ENCODE measurements at places on chromosomes 1 and 21.

DNA sequence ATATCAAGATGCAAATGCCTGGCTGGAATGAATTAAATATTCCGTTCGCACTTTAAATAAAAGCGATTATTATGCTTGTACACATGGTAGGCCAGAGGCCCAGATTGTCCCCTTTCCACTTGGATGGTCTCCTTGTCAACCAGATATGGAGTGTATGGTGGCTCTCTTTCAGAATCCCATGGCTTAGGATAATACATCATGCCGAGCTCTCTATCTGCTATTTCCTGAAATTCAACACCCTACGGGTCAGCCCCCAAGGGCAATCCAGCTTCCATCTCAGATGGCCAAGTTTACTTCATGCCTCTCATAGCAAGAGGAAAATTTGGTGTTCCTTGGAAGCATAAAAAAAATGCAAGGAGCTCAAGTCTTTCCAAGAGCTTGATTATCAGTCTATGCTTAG lies 25.4 kb upstream of the FMO1 start:
- DNase-seq = peak; percentile 43

DNA sequence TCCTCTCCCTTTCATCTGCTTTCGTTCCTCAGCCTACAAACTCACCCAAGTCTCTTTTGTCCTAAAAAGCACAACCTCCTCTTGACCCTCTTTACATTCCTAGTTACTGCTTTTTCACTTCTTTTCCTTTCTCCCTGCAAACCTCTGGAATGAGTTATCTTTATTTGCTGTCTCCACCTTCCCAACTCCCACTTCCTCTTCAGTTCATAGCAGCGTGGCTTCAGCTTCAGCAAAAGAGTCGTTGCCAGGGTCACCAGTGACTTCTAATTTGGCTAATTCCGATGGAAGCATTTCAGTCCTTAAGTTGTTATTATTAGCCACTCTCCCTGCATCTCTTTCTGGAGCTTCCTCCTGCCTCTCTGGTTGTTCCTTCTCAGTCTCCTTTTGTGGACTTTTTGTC lies 6.2 kb upstream of the TMEM54 start:
- no peak for DNase-seq

DNA sequence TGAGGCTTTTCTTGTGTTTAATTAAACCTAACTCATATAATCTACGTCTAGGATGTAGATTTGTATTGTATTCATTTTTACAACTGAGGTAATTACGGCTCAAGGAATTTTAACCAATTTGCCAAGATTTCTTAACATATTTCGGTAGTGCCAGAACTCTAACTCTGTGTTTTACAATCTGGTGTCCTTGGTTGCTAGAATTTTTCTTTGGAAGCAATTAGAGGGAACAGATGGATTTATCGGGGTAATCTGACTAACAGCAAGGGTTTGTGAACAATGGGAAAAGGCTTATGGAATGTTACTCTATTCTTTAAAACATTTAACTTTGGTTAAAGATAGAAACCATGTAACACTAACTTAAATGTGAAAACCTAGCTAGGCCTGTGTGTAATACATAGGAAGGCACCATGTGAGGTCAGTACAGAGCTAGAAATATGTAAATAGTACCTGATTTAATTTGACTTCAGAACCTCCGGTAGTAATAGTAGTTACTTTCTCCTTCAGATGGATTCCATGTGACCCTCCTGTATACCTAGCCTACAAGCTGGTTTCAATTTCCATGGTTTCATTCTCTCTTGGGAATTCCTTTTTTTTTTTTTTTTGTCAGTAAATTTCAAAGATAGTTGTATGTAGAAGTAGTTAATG lies 1.2 kb downstream of the MTF2 start:
- peak; percentile 30 for DNase-seq

- no peak for DNase-seq
These were observed 24.7 kb downstream of the TENT5C start for GRCh38 chr1:117630423-117630998.

- DNase-seq = no peak
These were observed 107.8 kb downstream of the PLPPR5 start for GRCh38 chr1:98896711-98897445.

DNA sequence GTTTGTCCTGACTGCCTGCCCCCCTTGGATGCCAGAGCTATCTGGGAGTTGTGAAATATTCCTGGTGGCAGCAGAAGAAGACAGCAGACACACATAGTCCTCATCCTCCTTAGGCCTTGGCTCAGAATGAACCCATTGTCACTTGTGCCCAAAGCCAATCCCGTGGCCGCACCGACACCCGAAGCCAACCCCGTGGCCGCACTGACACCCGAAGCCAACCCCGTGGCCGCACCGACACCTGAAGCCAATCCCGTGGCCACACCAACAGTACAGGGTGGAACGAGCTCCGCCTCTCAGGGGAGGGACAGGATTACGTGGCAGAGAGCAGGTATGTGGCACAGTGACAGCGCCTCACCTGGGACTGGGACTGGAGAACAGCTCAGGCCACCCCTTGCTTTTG lies 186.7 kb downstream of the PRDM16 start:
- DNase-seq = no peak

GRCh38 chr1:171500304-171500703 lies 15.0 kb downstream of the PRRC2C start:
- no peak for DNase-seq

DNA sequence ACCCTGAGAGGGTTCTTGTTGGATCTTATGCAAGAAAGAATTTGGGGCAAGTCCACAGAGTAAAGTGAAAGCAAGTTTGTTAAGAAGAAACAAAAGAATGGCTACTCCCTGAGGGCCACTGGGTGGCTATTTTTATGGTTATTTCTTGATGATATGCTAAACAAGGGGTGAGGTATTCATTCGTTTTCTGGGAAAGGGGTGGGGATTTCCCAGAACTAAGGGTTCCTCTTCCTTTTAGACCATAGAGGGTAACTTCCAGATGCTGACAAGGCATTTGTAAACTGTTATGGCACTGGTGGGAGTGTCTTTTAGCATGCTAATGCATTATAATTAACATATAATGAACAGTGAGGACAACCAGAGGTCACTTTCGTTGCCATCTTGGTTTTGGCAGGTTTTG lies 18.2 kb upstream of the IFI6 start:
- no peak for DNase-seq

- DNase-seq = no peak
These were observed 7.0 kb downstream of the CDKN2C start for GRCh38 chr1:50976890-50977574.

DNA sequence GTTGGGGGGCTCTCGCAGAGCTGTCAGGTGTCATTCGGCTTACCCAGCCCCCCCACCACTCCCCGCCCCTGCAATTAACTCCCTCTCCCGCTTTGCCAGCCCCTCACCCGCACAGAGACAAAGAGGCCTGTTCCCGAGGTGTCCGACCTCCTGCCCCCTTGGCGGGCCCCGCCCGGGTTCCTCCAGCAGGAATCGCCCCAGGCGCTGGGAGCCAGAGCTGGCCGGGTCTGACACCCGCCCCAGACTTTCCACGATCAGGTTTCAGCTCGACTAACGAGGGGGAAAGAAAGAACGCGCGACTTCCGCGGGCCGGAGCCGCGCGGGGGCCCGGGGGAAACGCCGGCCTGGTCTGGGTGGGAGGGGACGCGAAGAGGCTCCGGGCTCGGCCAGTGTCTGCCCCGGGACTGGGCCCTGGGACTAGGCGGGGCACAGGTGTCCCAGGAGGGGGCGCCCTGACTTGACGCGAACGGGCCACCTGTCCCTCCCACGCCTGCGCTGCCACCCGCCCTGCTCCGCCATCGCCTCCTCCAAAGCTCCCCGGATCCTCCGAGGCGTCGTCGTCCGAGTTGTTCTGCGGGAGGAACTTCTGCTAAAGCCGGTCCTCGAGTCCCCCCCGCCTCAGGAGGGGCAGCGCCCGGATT lies 36.4 kb upstream of the HHAT start:
- DNase-seq = peak; percentile 57

GRCh38 chr1:8989821-8990220 lies 36.4 kb downstream of the SLC2A7 start:
- DNase-seq = no peak

GRCh38 chr1:234400773-234401172 lies 27.5 kb downstream of the COA6 start:
- DNase-seq = no peak

DNA sequence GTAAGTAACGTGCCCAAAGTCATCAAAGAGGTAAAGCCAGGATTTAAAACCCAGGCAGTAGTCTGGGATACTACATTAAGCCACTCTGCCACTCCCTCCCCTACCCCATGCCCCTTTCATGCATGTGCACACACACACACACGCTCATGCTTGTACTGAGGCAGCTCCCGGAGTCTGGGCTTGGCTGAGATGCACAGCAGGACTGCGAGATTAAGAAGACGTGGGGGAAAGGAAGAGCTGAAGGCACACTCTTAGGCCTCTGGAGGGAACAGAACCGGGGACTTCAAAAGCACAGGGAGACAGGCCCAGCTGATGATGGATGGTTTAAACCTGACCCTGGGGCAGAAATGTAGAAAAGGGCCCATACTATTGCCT lies 98.3 kb downstream of the GLIS1 start:
- no peak for DNase-seq

DNA sequence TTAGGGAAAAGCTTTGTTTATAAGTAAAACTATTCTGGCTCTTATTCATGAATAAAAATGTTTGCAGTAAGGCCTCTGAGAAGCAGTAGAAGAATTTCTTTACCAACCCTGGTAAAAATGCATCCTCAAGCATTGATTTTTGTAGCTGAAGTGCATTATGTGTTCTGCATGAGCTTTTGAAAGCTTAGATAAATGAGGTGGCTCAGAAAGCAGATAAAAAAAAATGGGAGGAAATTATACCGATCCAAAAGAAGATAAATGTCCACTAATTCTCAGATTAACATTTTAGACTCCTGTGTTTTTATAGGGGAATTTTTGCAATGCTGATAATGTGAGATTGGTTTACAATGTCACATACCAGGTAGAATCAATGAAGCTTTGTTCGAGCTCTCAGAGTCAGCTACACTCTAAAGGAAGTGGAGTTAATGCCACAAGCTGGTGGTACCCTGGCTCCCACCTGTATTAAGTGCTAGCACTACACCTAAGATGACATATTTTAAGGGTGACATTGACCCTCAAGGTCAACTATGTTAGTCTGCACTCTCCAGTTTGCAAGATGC lies 85.5 kb upstream of the SELENON start:
- DNase-seq = no peak

DNA sequence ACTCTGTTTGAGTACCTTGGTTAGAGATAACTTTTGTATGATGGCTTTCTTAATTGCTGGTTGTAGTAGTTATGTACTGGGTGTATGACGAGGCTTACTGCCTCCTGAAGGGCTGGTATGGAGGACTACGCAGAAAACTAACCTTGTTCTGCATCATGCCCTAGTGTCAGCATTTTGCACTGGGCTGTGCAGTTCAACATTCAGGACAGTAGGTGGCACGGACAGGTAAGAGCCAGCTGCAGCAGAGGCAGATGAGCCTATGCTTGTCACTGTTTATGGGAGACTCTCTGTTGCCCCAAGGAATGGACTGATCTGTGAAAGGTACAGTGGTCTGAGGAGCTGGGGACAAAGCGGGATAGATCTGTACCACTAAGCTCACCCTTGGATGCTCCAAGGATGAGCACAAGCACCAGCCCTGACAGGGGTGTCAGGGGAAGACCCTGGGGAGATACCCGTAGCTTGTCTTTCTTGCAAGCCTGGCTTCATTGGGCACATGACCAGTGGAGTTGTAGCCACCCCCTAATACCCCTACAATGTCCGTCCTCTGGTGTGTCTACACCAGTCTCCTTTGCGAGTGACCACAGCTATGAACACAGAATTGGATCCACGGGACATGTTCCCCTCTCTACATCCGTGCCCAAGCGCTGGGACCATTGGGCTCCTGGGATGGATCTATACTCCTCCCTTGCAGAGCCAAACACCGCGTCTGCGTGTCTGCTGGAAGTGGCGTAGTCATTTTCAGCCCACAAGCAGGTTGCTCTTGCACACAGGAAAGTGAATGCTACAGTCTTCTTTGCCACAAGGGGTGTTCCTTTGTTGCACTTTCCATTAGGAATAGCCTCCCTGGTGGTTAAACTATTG lies 51.1 kb upstream of the CFHR3 start:
- DNase-seq = peak; percentile 15

DNA sequence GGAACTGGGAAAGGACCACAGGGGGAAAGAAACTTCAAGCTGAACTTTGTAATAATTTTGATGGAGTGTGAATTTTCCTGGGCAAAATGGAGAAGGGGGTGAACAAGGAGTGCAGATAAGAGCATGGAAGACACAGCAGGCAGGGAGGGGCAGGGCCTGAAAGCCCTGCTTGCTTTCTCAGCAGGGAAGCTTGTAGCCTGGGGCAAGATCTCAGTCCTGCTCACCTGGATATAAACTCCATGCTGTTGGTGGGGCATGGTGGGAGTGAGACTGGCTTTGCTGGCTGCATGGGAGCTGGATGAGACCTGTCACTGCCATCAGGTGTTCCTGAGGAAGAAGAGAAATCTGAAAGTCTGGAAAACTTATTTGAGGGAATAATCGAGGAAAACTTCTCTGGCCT lies 58.7 kb upstream of the RC3H1 start:
- no peak for DNase-seq

DNA sequence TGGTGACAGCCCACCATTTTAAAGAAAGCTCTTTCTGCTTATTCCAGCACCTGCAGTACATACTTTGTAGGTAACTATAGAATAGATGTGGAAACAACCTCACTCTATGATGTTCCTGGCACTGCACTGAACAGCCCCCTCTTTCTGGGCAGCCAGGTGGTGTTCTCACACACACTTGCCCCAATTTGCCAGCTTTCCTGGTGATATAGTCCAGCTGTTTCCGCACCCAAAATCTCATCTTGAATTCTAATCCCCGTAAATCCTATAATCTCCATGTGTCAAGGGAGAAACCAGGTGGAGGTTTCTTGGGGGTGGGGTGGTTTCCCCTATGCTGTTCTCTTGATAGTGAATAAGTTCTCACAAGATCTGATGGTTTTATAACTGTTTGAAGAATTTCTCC lies 102.2 kb downstream of the FCRL5 start:
- DNase-seq = no peak

DNA sequence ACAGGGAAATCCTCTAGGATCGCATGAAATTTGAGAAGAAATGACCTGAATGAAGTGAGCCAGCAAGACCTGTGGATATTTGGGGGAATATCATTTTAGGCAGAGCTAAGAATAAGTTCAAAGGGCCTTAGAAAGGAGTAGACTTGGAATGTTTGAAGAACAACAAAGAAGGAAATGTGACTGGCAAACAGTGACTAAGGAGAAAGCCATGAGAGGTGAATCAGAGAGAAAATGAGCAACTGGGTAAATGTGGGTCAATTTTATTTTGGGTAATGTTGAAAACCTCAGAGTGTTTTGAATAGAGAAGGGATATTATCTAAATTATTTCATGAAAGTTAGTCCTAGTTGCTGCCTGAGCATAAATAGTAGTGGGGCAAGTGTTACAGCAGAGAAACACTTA lies 672.8 kb downstream of the LMO4 start:
- DNase-seq = no peak
